GM20000 (cell line): ENCODE measurements at places on chromosomes 3 and 15.

- peak; percentile 58 for DNase-seq
Measured at GRCh38 chr3:46496746-46497555, 825 bp upstream of the RTP3 start.

DNA sequence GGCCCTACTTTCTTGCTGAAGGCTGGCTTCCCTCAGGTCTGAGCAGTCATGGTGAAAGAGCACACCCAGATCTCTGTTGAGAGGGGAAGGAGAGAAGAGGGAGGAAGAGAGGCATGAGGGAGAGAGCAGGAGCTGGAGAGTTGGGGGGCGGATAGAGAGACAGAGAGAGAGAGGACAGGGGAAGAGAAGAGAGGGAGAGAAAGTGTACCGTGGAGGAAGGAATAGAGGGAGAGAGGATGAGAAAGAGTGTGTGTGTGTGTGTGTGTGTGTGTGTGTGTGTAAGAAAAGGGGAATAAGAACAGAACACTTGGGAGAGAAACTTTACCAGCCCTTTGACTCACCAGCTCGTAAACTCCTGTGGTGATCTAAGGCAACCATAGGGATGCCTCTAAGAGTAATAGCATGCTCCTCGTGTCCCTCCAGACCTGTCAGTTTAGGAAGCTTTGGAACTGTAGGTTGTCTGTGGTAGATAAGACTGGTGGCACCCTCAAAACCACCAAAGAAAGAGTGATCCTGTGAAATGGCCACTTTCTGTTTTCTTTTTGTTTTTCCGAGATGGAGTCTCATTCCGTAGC, 18.2 kb downstream of the ZNF592 start:
- DNase-seq: no peak

DNA sequence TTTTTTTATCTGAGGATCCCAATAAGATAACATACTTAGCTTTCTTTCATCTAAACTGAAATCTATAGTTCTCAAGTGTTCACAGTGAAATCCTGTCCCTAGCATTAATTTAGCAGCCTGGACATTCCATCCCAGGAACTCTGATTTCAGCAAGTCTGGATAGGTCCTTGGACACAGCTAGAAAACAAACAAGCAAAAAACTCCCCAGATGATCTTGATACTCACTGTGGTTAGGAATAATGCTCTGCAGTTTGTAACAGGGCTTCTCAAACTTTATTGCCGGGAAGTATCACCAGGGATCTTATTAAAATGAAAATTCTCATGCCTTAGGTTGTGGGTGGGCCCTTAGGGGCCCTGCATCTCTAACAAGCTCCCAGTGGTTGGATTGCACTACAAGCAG, 24.3 kb downstream of the THBS1 start:
- DNase-seq: no peak

DNA sequence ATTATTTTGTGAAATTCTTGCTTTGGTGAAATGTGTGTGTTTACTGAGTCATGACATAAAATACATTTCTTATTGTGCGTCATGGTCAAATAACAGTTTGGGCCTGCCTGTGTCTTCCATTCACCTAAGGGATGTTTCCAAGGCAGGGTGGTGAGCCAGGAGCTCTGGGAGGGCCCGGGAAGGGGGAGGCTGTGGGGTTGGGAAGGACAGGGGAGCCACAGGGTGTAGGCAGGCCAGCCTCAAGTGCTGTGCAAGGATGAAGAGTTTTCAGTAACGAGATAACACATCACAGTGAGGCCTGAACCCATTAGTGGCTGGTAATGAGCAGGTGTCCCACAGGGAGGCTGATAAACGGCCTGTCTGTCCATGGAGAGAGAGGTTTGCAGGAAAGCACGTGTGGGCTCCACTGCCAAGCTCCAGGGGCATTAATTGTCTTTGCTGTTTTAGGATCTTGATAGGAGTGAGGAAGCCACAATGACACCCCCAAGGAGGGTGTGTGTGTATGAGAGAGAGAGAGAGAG, 35.6 kb upstream of the SEC13 start:
- DNase-seq: no peak

DNA sequence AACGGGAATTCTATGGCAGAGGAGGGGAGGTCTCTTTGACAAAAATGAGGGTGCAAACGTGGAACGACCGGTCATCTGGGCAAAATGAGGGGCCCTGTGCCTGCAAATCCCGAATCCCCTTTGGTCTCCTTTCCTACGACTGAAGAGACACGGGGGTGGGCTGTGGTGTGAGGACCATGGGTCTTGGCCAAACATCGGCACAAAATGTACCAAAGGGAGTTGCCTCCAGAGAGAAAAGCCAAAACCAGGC, 498 bp downstream of the ZNF280D start:
- DNase-seq: peak; percentile 19

DNA sequence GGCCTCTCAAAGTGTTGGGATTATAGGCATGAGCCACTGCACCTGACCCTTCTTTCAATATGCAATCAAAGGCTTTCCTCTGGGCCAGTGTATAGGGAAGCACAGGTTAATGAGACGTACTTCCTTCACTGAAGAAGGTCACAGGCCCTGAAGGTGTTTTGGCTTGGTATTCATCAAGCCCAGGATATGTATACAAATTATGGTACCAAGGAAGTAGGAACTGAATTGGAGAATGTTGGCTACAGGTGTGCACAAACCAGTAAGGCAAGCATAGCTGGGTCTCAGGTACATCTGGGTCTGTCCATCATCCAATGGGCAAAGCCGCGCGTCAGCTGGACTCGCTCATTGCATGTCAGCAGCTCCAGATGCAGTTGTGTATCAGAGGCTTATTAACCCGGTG, 237.9 kb downstream of the ADAMTS17 start:
- no peak for DNase-seq

GRCh38 chr3:195182470-195182795, 88.5 kb downstream of the XXYLT1 start:
- DNase-seq: no peak

- no peak for DNase-seq
Measured at GRCh38 chr3:179452872-179453271, 1.6 kb upstream of the GNB4 start.

DNA sequence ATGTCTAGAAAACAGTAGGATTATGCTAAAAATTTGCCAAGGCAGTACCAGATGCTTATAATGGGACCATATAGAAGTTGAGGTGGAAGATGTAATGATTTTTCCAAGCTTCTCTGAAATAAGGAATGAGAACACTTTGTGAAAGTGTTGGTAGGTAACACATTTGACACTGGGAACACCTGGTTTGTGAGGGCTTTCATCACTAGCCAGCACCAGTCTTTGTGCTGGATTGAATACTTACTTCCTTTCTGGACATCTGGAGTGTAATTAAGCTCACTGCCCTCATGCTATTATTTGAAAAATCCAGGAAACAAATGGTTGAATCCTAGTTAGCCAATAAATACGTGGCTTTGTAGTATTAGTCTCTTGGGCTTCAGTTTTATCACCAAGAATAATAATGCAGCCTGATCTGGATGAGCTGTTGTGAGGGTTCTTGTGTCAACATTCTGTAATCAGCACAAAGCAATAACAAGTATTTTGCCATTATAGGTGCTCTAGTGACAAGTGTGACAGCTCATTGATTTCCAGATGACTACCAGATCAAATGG, 12.9 kb downstream of the CCDC80 start:
- no peak for DNase-seq

GRCh38 chr15:40510201-40510600, 39.4 kb downstream of the CHST14 start:
- DNase-seq: no peak

DNA sequence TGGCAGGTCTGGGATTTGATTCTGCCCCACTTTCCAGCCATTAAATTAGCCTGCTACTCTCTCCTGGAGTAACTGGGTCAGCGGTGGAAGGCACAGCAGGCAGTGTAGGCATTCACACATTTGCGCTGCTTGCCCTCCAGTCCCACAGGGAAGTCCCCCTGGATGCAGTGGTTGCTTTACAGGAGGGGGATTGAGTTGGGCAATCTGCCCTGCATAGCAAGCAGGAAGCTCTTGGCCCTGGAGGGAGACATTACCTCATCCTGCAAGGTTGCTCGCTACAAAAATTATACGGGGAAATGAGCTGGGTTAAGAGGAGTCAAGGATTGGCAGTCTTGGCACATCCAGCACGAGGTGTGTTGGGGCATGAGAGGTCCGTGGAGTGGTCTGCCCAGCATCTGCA, 14.8 kb downstream of the MCM2 start:
- no peak for DNase-seq

DNA sequence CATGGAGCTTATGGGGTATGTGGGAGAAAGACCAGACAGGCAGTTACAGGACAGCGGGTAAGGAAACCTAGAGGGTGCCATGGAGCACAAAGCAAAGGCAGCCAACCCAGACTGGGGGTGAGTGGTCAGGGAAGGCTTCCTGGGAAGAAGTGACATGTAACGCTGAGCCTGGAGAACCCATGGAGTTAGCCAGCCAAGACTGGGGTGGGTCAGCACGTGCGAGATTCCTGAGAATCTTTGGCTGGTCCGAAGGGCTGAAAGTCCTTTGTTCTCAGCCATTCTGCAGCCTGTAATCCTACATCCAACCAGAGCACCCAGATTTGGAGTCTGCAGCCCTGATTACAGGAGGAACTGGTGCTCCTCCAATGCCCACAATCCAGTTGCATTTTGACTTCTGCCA, 120.1 kb upstream of the WNT5A start:
- no peak for DNase-seq

DNA sequence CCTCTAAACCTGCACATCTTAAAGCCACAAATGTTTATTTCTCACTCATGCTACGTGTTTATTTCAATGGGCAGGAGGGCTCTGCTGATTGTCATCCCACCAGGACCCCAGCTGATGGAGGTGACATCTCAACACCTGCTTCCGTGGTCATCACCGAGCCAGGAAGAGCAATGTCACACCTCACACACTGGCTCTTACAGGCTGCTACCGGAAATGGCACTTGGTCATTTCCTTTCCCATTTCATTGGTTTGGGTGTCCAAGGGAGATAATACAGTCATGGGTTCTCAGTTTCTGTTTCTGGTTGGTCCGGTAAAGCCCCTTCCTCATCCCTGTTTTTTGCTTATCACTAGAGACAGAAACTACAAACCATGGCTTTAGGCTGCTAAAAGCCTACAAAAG, 41.9 kb downstream of the ABHD2 start:
- peak; percentile 42 for DNase-seq

DNA sequence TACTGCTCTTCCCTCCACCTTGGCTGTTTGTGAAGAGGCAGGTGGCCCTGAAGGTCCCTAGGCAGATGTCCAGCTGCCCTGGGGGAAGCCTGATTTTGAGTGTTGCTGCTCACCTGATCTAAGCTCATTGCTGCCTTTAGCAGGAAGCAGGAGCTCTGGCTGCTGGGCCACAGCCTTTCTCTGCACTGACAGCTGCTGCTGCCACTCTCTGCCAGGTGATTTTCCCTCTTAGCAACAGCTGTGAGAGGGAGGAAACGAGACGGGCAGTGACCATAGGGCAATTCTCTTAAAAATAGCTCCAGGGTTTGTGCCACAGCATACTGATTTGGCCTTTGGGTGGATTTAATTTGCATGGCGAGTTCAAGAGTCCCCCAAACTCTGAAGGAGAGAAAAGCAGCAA, 415.8 kb upstream of the SEMA6D start:
- DNase-seq: no peak

DNA sequence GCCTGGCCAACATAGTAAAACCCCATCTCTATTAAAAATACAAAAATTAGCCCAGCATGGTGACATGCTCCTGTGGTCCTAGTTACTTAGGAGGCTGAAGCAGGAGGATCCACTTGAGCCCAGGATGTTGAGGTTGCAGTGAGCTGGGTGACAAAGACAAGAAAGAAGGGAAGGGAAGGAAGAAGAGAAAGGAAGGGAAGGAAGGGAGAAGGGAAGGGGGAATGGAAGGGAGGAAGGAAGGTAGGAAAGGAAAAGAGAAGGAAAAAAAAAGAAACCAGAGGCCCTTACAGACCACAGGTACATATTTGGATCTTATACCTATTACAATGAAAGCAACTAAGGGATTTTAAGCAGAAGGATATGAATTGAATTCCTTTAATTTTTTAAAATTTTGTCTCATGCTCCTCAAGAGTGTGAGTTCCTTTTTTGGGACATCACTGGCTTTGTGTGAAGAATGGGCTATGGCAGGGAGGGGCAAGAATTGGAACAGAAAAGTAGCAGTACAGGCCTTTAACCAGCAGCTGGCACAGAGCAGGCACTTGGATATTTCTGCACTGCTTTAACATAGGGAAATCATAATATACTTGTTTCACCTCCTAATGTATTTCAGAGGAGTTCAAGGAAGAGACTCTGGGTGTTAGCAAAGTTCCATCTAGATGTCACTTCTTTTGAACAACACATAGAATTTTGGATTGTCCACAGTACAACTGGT, 7.9 kb downstream of the RAB27A start:
- DNase-seq: no peak

DNA sequence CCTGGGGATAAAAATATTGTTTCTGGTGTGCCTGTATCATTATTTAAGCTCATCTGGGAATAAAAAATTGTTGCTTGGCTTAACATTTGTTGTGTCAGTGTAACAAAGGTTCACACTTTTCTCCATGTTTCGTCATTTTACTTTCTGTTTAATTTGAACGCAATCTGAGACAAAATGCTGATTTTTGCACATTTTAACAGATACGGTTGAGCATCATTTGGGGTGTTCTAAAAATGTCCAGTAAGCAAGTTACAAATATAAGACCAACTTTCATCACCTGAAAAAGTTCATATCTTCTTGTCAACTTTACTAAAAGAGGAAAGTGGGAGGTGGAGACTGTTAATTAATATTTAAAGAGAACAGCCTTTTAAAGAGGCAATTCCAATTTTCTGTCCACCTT, 134.8 kb upstream of the CNTN4 start:
- no peak for DNase-seq

DNA sequence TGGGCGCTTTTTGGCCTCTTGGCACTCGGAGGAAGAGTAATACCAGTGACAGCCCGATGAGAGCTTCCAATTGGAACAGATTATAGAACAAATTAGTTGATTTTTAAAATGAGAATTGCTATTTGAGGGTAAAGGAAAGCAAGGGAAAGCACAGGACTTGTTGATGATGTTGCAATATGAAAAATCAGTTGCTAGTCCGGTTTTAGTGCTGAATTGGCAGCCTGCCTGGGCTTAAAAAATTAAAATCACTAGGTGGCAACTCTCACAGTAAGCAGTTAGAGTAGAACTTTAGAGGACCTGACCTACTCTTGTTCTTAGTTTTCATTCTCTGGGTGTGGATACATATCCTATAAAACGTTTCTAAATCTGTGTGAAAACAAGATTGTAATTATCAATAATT, 2.1 kb upstream of the SCAANT1 start:
- DNase-seq: no peak

GRCh38 chr3:72411126-72411525, 437.1 kb downstream of the SHQ1 start:
- DNase-seq: no peak

DNA sequence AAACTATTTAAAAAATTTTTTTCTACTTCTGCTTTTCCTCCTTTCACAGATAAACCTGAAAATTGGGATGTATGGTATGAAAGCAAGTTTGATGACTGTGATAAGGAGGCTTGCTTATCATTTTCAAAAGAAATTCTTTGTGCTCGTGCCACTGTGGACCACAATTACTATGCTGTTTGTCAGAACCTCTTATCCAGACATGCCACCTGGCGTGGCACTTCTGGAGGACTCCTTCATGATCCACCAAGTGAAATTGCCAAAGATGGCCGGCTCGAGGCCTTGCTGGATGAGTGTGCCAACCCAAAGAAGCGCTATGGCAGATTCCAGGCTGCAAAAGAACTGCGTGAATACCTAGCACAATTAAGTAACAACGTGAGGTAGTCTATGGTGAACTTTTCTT, 17.8 kb downstream of the DIPK2A start:
- DNase-seq: no peak

- no peak for DNase-seq
Measured at GRCh38 chr15:45611305-45611704, 23.5 kb upstream of the SQOR start.

- no peak for DNase-seq
Measured at GRCh38 chr15:28934645-28935044, 48.9 kb downstream of the APBA2 start.

GRCh38 chr3:10554236-10554611, 48.8 kb upstream of the ATP2B2 start:
- DNase-seq: no peak
